ENCODE measurements at places on chromosomes 5 and 9.

DNA sequence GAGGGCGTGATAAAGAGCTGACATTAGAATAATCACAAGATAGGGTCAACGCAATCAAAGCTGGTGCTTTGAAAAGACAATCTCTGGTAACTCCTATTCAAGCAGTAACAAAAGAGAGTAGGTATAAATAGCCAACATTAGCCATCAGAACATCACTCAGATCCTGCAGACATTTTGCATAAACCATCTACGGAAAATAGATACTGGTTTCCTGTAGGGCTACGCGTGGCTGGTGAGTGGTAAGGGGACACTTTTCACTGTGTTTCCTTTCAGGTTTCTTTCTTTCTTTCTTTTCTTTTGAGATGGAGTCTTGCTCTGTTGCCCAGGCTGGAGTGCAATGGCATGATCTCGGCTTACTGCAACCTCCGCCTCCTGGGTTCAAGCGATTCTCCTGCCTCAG lies 22.3 kb downstream of the TTF1 start:
- no peak for DNase-seq

DNA sequence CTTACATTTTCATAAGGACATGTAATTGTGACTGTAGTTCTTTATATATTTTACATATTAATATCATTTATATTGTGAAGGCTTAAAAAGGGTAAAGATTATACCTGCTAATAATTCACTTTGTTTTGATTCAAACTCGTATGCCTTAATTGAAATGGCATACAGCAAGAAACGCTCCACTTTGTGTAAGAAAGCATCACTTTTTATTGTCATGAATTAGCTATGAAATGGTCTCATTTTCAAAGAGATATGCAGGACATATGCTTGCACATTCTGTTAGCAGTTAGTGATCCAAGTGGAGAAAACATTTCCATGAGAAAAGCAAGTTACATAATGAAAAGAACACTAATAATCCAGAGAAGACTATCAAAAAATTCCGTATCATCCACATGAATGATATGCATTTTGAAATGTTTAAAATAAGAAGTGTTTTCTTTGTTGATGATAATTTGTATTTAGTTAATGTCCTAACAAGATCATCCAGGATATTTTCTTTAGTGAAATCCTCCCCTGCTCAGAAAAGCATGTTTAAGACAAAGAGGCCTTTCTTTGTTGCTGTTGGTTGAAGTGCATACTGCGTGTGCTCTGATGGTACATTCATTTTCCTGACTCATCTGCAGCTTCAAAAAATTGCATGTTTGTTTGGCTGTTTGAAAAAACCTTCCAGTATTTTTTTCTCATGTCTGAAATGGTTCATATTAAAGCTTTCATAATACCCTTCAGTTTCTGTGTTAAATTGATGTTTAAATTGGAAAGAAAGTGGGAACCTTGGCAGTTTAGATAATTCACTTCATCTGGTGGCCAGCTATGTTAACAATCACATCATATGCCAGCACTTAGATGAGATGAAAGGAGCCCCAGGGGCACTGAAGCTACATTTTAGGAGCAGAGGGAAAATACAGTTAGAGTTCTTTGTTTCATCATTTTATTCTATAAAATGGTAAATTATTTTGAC lies 242.2 kb downstream of the CSNK1G3 start:
- no peak for DNase-seq

- DNase-seq, result no peak
Measured at GRCh38 chr9:29475471-29475870, 1902.2 kb upstream of the C9orf72 start.

- DNase-seq, result no peak
Measured at GRCh38 chr9:86794391-86795046, 152.8 kb downstream of the GAS1 start.

- DNase-seq, result no peak
Measured at GRCh38 chr5:180624587-180624986, 24.8 kb downstream of the FLT4 start.

DNA sequence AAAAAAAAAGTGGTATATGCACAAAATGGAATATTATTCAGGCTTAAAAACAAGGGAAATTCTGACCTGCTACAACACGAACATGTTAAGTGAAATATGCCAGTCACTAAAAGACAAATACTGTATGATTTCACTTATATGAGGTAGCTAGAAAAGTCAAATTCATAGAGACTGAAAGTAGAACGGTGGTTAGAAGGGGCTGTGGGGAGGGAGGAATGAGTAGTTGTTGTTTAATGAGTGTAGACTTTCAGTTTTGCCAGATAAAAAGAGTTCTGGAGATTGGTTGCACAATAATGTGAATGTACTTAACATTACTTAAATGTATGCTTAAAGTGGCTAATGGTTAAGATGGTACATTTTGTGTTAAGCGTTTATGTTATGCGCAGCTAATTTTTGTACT lies 79.5 kb upstream of the IL12B start:
- DNase-seq, result no peak

DNA sequence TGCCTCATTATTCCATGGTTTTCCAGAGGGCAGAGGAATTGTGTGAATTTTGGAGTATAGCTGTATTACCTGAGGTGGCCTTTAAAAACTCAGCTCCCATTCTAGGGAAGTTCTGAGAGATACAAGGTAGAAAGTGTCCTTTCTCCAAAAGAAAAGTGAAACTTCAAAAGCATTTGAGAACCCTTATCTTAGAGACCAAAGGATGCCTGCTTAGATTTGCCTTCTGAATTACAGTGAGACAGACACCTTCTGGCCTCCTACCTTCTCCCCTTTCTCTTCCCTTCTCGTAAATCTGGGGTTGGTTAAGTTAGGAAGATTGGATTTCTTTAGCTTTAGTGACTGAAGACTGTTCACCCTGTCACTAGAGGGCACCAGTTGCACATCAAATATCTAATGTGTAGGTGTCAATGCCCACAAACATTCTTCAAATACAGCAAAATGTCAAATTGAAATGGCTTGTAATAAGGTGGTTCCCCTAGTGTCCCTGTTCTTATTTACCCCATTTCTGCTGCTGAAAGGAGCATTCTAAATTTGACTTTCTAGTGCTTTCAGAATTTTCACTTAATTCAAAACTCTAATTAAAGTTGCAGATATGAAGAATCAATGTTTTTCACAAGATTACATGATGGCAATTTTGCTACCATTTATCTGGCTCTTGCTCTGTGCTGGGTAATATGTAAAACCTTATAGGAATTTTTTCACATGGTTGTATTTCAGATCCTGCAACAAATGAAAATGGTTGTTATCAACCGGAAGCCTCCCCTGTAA lies 46.7 kb downstream of the PRRC1 start:
- DNase-seq, result peak; percentile 23

- no peak for DNase-seq
Measured at GRCh38 chr5:151743530-151743929, 14.9 kb downstream of the ATOX1 start.

DNA sequence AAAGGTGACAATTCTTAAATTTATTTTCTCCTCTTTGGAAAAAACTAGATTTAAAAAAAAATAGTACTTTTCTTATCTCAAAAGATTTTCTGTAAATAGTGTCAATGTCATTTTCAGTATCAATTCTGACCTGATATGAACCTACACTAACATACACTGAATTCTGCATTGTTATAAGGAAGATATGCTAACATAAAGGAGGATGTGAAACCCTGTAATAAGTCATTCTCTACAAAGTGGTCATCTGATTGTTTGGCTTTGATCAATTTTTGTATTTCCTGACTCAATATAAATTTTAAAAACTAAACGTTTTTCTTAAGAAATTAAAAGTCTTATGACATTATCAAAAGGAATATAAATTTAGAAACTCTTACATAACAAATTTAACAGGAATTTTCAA lies 233.6 kb upstream of the EDIL3 start:
- DNase-seq, result no peak

GRCh38 chr9:24487250-24487861 lies 58.3 kb downstream of the IZUMO3 start:
- DNase-seq, result no peak

GRCh38 chr5:133952729-133953567 lies 15.5 kb downstream of the C5orf15 start:
- no peak for DNase-seq

All from NCI-H524 treated with DMSO at 0.1 percent for 48 hours (cell line).